GM13977 (cell line): ENCODE measurements at places on chromosomes 7 and 10.

DNA sequence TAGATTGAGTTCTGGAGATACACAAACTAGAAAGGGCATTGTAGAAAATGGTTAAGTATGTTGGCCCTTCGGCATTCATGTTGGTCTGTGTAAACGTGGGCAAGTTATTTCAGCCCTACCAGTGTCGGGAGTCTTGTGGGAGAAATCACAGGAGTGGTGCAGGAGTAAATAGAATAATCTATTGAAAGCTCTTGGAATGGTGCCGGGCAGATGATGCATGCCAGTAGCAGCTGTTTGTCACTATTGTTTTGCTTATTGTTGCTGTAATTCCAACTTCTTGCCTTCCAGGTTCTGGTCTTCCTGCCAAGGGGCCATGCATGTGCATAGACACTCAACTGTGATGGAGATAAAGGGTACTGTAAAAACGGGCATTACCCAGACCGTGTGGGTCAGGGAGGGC, 259.4 kb downstream of the CAMK1D start:
- no peak for DNase-seq

DNA sequence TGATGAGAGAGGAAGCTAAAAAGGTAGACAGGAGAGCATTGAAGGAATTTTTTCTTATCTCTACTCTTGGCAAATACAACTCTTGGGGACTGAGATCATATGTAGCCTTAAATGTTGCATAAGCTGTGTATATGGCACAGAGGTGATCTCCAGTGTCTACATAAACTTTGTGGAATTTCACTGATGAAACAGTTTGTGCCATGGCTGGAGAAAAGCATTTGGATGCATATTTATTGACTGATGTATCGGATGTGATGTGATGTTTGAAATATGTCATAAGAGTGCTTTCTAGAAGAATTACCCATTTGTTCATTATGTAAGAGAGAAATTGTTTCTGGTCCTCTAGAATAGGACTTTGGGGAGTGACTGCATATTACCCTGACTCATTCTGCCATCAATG, 244.9 kb upstream of the LRRTM3 start:
- DNase-seq, result no peak

- DNase-seq, result no peak
Observed at GRCh38 chr7:83413424-83413823, 235.5 kb downstream of the SEMA3E start.

GRCh38 chr10:95821720-95822119, 65.8 kb downstream of the ENTPD1 start:
- DNase-seq, result no peak

DNA sequence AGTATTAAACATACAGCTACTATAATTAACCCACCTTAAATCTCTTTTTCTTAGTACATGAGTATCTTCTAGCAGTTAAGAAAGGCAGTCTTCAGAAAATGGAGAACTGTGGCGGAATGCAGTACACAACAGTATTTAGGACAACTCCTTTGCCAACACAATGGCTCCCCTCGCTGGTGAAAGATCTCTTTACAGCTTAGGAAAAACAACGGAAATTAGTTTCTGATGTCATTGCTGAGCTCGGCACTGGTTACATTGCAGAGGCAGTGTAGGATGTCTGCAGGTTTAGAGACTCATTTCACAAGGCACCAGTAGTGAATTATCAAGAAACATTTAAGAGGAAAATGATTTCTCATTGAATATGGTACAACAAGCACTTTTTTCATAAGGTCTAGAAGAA, 43.4 kb downstream of the GLRX3 start:
- DNase-seq, result no peak

DNA sequence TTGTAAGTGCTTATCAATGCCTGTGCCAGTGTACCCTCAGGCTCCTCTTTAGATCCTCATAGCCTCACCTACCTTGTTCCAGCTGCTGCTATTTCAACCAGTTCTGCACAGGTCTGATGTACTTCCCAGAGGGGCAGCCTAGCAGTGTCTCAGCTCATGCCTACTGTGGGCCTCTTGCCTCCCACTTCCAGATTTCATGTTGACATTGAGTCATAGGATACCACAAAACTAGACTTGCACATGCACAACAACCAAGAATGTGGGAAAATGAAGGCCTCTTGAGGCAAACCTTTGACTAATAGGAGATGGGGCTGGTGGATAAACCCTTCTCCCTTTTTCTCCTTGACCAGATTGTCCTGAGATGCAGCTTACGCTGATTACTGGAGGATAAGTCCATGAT, 31.0 kb downstream of the PON3 start:
- DNase-seq, result no peak

GRCh38 chr10:129522041-129522585, 55.1 kb downstream of the MGMT start:
- no peak for DNase-seq

DNA sequence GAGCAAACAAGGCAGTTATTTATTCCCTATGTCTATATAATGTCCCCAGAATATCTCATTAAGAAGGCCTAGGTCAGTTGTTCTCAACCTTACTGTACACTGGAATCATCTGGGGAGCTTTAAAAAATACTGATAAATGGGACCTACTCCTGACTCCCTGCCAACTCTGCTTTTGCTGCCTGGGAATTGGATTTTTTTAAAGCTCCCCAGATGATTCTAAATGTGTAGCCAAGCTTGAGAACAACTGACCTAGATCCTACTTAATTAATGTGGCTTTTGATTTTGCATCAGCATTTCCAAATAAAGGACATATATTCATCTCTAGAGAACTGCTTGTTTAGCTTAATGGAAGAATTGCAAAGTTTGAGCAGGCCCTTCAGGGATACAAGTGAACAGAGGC, 91.7 kb upstream of the HPS1 start:
- DNase-seq, result no peak

GRCh38 chr10:74623786-74624185, 202.6 kb upstream of the KAT6B start:
- DNase-seq, result no peak

- DNase-seq, result peak; percentile 28
Observed at GRCh38 chr10:14873090-14873760, 5.4 kb upstream of the SUV39H2 start.

- peak; percentile 14 for DNase-seq
Observed at GRCh38 chr10:87771871-87772500, 46.0 kb downstream of the ATAD1 start.

DNA sequence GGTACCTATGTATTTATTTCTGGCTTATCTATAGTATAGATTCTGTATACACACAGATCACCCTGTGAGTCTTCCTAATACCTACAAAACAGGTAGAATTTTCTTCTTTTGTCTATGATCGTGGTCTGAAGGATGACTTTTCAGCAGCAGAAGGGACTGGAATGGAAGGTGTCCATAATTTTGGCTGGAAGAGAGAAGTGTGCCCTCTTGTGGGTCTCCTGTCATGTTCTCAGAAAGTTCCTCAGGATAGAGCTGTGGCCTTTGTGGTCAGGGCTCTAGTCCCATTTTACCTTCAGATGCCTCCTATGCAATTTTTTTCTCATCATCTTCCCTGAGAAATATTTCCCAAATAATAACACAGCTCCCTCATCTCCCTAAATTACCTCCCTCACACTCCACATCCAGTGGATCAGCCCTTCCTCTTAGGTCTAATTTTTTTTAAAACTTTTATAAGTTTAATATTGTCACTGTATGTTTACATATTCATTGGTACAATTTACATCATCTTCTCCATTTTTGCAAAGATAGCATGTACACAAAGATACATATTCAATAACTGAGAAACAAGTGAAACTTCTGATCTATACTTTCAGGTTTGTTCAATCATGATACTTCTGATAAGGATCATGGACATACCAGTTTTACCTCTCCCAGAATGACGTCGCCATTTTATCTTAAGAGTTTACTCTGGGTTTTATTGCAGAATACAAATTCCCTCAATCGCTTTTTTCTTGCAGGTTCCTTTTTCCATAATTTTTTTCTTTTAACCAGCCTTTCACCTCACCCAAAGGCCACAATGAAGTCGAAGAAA, 112.7 kb downstream of the REEP3 start:
- DNase-seq, result no peak

GRCh38 chr7:148973256-148973655, 55.0 kb downstream of the PDIA4 start:
- no peak for DNase-seq

DNA sequence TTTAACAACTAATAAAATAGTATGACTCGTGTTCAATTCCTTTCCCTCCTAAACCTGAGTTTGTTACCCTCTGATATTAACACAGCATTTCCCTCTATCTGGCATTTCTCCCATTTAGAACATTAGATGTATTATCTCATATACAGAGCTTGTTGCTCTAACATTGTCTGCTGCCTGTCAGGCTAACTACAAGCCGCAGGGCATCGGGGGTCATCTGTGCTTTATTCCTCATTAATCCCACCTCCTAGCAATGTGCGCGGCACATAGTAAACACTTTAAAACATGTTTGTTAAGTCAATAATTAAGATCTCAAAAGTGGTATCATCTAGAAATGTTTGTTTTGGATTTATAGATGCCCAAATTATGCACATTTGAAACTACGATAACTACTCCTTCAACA, 52.9 kb upstream of the NEBL start:
- no peak for DNase-seq

GRCh38 chr10:92407305-92408016, 116.5 kb downstream of the MARCHF5 start:
- DNase-seq, result no peak

- no peak for DNase-seq
Observed at GRCh38 chr10:28382525-28383269, 79.8 kb upstream of the MPP7 start.

DNA sequence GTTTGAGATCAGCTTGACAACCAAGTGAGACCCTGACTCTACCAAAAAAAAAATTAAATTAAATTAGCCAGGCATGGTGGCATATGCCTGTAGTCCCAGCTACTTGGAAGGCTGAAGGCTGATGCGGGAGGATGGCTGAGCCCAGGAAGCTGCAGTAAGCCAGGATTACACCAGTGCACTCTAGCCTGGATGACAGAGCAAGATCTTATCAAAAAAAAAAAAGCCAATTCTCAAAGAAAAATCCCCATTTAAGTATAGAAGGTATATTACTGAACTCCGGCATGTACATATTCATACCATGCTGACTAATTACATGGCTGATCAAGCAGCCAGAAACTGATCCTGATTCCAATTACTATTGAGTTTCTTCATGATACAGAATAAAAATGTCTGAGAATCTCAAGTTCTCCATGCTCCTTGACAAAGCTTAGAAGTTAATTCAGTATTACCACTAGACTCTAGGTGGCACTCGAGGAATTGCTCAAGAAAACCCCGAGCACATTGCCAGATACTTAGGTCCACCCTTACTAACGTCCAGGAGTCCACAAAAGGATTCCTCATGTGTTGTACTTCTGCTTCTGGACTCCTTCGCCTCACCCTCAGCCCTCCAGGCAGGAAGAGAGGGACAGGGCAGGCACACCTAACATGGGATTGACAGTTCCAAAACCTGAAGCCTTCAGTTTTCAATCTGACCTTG, 148.9 kb downstream of the PARD3 start:
- DNase-seq, result peak; percentile 63

- no peak for DNase-seq
Observed at GRCh38 chr7:96026010-96026409, 253.7 kb downstream of the DYNC1I1 start.

- DNase-seq, result no peak
Observed at GRCh38 chr10:112872728-112873127, 77.3 kb upstream of the TCF7L2 start.

DNA sequence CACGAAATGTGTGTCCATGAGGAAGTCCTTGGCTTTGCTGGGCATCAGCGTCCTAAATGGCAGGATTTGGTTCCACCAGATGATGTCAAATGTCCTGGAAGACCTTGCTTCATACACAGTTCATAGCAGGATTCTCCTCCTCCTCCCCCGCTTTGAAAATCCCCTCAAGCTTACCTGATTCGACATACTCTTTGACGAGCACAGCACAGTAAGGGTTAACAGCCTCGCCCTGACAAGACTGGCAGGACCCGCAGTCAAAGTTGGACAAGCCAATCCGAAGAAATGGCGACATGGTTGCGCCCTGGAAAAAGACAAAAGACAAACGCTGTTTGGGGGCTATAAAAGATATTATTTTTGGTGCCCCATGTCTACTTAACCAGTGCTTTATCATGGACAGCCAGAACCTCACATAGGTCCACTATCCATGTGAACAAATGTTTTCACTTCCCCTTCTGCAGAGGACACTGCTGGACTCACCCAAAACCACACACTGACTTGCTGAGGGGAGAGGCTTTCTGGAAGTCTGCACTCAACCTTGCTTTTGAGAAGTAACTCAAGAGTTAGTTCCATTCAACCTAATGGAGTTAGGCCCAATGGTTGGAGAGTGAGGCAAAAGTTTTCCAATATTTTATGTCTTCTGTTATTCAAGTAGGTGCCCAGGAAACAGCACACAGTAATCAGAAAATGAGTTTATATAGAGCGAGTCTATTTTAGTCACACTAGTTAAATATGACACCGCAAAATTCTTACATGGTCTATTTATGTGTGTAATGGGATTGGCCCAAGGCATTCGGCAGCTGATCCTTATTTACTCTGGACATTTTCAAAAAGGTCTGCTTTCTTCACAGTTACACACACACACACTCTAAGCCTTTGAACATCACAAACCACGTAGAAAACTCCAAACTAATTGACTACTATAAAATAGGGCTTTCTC, 65.0 kb downstream of the PRKCQ start:
- no peak for DNase-seq

GRCh38 chr7:20307119-20307518, 23.6 kb upstream of the ITGB8 start:
- peak; percentile 36 for DNase-seq

DNA sequence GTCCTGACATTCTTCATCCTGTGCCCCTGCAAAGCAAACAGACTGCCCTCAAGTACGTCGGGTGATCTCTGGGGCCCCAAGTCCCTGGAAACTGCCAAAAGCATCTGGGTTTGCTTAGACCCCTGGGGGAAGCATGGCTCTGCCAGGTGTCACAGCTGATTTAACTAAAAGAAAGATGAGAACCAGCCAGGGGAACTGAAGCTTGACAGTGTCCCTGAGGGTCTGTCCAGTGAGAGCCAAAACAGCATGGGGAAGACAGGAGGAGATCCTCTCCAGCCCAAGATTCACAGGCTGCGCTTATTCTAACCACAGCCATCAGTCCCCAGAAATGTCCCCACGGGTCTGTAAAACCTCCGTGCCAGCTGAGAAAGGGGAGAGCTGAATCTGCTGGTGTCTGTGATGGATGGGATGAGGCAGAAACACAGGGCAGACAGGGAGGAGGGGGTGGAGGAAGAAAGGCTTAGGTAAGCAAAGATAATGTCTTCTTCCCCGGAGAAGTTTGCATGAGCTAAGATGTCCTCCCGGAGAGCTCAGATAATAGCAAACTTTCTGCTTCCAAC, 21.3 kb downstream of the CCDC3 start:
- no peak for DNase-seq

- no peak for DNase-seq
Observed at GRCh38 chr10:122549636-122550035, 10.9 kb upstream of the DMBT1 start.

- no peak for DNase-seq
Observed at GRCh38 chr7:40822861-40823260, 688.1 kb downstream of the SUGCT start.

GRCh38 chr10:49090189-49090575, 25.1 kb downstream of the VSTM4 start:
- DNase-seq, result no peak

DNA sequence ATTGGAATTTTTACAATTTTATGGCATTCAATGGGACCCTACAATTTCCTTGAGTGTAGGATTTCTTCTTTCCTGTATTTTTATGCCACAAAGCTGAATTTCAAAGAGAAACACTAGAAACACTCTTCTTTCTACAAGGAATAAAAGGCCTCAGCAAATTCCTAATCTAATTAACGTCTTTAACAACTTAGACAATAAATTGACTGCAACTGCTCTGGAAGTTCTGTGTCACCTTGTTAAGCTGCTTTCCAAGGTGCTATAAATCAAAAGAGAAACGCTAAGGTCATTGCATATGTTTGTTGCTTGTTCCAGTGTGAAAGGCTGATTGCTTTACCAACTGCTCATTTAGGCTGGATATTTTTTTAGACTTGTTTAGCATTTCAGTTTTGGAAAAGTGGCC, 182.2 kb downstream of the POLR1F start:
- DNase-seq, result no peak
